AG10803 (cell line): ENCODE measurements at places on chromosomes 12 and 14.

GRCh38 chr14:64958201-64958600 lies 13.9 kb downstream of the RAB15 start:
- no peak for DNase-seq

GRCh38 chr14:104107611-104108569 lies 22.4 kb downstream of the ASPG start:
- DNase-seq = no peak

DNA sequence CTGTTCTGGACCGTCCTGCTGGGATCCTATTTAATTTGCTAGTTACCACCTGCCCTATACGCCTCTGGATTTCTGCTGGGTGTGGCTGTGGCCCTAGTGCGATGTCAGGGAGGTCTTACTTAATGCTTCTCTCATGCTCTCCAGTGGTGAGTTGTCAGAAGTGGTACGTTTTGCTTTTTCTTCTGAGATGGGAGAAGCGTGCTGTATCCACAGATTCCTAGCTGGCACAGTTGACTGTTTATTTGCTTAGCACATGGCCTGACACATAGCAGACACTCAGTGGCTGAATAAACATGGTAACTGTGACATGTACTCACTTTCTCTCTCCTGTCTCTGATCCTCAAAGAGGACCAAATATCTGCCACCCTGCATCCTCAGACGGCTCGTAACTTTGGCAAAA lies 107.3 kb downstream of the CACNA1C start:
- peak; percentile 36 for DNase-seq

DNA sequence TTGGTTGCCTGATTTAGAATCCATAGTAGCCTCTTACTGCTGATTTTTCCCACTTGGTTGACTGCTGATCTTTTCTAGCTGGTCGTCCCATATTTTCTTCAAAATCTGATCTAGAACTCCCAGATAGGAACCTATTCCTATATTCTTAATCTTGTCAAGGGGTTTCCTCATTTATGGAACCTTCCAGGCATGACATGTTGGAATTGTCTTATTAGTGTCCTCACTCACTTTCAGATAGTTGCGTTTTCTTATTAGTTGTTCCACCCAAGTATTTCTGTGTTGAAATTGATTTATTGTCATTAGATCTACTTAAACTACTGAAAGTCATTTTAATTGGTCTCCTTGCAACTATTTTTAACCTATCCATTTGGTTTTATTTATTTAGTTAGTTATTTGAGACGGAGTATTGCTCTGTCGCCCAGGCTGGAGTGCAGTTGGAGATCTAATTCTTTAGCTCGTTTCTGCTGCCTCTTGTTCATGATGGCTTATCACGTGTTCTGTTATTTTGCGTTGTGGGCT lies 25.0 kb downstream of the KTN1 start:
- no peak for DNase-seq
